ENCODE measurements at places on chromosomes 1 and 21.

GRCh38 chr1:11068600-11069473 lies 9.0 kb upstream of the SRM start:
- no peak for DNase-seq

DNA sequence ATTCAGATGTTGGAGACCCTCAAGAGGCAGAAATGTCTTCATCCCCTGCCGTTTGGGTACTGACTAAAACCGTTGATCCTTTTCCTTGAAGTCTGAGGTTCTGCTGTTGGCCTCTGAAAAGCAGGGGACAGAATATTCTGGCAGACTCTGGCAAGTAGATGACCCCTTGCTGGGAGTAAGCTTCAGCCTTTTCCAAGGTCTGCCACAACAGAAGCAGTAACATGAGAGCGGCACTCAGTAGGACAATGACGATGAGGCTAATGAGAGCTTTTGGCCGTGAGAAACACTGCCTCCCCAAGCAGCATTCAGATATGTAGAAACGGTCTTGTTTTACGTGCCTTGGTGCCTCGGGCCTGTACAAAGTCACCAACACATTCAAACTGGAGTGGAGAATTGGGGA lies 143.7 kb downstream of the ST6GALNAC5 start:
- DNase-seq, result no peak

DNA sequence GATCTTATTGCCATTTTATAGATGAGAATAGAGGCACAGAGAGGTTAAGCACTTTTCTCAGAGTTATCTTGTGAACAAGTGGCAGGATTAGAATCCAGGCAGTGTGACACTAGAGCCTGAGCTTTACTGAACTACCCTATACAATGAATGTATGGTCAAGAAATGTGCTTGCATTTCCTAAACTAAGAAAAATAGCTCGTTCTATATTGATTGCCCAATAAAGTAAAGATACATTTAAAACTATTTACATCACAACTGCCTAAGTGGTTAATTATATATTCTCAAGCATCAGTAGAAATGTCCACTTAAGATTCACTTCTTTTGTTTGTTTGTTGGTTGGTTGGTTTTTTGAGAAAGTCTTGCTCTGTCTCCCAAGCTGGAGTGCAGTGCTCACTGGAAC lies 91.6 kb downstream of the ZFYVE9 start:
- DNase-seq, result no peak

DNA sequence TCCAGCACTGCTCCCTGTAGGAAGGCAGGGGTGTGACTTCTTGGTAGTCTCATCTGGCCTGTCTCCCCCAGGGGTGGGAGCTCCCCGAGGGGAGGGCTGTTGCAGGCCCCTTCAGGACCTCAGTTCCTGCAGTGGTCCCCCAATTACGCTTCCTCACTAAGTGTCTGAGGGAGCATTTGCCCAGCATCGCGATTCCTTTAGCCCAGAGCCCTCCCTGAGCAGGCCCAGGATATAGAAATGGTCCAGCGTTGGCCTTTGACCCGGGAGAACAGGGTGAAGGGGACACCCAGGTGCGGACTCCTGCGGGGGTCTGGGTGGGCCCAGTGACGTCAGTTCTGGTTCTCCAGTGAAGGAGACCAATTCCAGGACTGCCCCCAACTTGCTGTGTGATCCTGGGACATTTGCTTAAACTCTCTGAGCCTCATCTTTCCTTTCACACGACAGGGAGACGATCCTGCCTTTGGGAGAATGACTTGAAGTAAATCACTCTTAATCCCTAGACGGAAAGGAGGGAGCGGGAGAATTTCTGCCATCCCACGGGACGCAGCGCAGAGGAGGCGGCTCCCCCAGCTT lies 32.6 kb upstream of the BTG2 start:
- DNase-seq, result no peak

DNA sequence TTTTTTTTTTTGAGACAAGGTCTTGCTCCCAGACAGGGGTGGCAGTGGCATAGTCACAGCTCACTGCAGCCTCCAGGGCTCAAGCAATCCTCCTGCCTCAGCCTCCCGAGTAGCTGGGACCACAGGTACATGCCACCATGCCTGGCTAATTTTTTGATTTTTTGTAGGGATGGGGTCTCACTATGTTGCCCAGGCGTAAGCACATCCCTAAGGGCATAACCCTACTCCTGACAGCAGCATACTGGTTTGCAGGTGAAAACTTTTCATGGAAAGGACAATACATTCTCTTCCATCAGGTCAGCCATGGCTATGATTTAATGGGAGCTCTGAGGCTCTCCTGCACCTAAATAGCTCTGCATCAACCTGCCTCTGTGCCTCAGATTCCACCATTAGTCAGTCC lies 29.4 kb downstream of the UBIAD1 start:
- DNase-seq, result no peak

GRCh38 chr1:64112281-64112680 lies 91.1 kb upstream of the UBE2U start:
- DNase-seq, result no peak

DNA sequence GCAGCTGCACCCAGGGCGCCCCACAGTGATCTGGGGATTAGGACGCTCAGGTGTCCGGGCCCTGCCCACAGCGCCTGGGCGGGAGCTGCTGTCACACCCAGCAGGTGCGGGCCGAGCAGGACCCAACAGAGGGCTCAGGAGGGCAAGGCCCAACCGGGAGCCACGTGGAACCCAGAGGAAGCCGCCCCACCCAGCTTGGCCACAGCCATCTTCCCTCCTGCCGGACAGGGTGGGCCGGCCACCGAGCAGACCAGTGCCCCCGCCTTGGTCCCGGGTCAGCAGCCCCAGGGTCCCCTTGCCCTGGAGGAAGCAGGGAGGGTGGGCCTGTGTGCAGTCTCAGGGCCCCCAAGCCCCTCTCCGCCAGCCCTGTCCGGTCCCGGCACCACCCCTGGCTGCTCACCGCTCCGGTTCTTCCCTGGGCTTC lies 6.3 kb upstream of the TTLL10 start:
- DNase-seq, result no peak

GRCh38 chr1:91308544-91308943 lies 96.1 kb downstream of the HFM1 start:
- no peak for DNase-seq

DNA sequence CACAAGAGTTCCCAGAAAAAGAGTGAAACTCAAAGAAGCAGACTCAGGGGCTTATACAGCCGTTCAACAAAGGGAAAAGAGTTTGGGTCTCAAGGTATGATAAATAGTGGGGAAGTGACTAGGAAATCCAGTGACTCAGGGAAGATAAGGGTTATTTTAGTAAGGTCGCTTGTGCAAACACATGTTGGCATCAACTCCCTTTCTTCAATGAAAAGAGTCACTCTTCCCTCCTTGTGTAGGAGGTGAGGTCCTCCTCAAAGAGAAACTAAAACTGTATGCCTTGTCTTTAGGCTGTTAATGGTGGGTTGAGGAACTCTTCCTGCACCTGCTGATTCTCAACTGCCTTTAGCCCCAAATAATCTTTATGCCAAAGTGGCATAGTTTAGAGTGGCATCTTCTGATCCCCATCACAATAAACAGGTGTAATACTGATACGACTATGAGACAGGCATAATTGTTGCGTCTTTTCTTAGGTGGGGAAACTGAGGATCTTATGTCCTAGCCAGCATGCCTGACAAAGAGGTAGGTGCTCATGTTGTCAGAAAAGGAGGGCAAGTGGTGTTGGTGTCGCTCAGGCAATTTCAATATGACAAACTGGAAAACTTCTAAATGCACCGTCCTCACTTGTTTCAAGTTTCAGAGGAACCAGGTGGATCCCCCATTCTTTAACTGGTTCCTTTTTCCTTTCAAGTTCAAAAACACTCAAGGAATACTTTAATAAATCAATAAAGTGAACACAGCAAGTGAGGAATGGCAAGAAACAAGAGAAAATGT lies 294.1 kb upstream of the RUNX1 start:
- no peak for DNase-seq

DNA sequence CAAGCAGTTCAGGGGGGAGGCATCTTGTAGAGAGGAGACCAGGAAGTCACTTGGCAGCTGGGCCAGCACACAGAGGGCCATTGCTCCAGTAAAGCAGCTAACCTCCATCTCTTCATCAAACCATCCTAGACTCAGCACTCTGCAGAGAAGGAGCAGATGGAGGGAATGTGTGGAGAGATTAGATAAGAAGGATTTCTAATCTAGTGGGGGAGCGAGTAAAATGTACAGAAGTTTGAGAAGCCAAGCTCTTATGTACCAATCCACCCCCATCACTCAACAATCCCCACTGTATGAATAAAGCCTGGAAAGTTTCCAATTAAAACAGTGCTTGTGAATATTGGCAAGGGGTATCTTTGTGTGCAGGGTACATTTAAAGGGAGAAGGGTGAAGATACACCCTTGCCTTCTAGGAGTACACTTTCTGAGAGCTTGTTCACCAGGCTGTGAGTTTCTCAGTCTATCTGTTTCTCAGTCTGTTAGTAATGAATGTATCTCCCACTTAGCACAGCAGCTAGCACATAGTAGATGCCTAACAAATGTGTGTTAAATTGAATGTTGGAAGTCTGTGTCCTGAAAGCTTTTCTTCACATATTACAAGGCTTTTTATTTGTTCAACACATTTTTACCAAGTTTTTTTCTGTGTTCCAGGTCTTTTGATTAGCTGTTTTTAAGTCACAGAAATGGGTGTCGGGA lies 142.7 kb upstream of the UBE2U start:
- no peak for DNase-seq

- peak; percentile 64 for DNase-seq
Measured at GRCh38 chr1:50348449-50349241, 74.6 kb downstream of the DMRTA2 start.
